CD4-positive, alpha-beta T cell treated with Interleukin-15 for 4 hours (primary cell): ENCODE measurements at places on chromosomes 7 and 10.

GRCh38 chr10:103512591-103513379 lies 19.3 kb downstream of the NEURL1 start:
- DNase-seq = no peak

GRCh38 chr10:30811276-30812017 lies 181.9 kb upstream of the LYZL2 start:
- DNase-seq = no peak

- no peak for DNase-seq
Measured at GRCh38 chr7:35263396-35263795, 9.5 kb upstream of the TBX20 start.

GRCh38 chr10:86757113-86757972 lies 924 bp downstream of the BMPR1A start:
- no peak for DNase-seq

DNA sequence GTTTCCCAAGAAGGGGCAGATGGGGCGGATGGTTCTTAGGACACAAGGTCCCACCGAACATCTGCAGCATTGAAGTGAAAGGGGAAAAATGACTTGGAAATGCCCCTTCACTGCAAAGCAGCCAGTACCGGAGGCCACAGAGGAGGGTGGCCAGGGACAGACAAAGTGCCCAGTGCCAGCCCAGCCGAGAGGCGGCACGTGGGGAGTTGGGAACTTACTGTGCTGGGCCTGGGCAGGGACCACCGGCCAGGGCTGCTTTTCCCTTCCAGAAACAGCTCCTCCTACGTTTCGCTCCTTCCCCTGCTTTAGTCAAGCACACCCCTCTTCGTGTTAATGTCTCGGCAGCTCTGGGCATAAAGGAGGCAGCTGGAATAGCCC lies 129.2 kb downstream of the TNS3 start:
- no peak for DNase-seq

- DNase-seq = no peak
Measured at GRCh38 chr10:72316386-72316700, 38.4 kb downstream of the DNAJB12 start.
